ENCODE measurements at places on chromosomes 2 and 18. TPM values are rescaled to one million over a fixed set of nuclear protein-coding genes. Genes with fewer than 3 reads are reported as not detected.

The TRIM54 gene
- total RNA-seq = 1.3 TPM

The KCNG3 gene
- 0.70 TPM for total RNA-seq

The DPYSL5 gene
- 3.6 TPM for total RNA-seq

The SPHKAP gene
- total RNA-seq = not detected

The LIMS3 gene
- not detected for total RNA-seq

The TMEM247 gene
- total RNA-seq = not detected

The GREB1 gene
- 2.6 TPM for total RNA-seq

The GPR35 gene
- 0.50 TPM for total RNA-seq

The FSHR gene
- not detected for total RNA-seq

The GALR1 gene
- not detected for total RNA-seq

The TSPYL6 gene
- total RNA-seq = not detected

The RAB11FIP5 gene
- 36.1 TPM for total RNA-seq

Data from A549 treated with Mapracorat at 1 μM for 4 hours (cell line).